ENCODE measurements at places on chromosomes 2 and 18.

DNA sequence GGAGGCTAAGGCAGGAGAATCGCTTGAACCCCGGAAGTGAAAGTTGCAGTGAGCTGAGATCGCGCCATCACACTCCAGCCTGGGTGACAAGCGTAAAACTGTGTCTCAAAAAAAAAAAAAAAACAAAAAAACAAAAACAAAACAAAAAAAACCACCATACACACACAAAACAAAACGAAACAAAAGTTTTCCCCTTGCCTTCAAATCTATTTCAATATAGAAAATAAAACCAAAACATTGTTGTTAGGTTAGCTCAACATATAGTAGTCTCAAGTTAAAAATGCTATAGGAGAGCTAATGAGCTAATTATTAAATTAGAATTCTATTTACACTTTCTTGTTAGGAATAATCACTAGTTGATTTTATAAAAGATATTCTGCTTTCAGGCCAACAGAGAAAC lies 43.3 kb downstream of the FBXO11 start:
- DNase-seq = no peak

GRCh38 chr2:67854798-67855197 lies 208.0 kb downstream of the C1D start:
- DNase-seq = no peak

DNA sequence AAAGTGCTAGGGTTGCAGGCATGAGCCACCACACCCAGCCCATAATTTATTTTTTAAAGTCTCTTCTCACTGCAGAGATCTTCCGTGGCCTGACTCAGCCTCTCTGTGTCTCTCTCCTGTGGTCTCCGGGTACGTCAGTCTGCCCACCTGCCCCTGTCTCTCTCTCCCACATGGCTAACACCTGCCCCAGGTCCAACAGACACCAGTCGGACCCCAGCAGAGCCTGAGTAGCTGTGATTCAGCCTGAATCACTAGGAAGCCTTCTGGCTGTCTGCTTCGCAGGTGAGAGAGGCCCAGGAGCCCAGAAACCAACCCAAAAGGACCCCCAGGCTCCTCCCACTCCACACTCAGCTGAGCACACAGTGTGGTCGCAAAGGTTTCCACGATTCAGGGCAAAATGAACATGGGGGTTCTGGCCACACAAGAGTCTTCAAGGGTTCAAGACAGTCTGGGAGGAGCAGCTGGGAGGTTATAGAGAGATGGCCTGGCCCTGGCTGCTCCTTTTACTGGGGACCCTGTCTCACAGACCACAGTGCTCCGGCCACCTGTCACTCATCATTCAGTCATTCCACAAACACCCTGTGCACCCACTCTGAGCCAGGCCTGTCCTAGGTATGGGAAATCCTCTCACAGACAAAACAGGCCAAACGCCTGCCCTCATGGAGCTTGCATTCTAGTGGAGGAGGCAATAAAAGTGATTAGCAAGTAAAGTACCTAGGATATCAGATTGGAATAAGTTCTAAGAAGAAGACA lies 8.6 kb downstream of the RUFY4 start:
- no peak for DNase-seq

- DNase-seq = no peak
Observed at GRCh38 chr2:218370410-218371063, 11.5 kb upstream of the SLC11A1 start.

DNA sequence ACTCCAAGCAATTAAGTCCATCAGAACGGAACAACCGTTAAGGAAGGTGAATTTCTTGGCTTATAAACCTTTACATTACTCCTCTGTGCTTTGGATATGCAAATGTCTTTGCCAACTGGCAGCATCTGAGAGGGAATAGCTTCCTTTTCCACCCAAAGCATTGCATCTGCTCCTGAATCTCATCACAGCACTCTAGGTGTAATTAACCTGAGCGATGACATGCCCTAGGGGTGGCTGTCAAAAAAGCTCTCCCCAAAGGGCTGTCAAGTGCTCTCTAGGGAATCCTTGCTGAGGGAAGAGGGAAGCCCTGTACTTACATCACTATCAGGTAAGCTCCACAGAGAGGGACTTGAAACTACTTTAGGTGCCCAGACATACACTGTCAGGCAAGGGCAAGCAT lies 5.5 kb upstream of the SMARCAL1 start:
- DNase-seq = no peak

DNA sequence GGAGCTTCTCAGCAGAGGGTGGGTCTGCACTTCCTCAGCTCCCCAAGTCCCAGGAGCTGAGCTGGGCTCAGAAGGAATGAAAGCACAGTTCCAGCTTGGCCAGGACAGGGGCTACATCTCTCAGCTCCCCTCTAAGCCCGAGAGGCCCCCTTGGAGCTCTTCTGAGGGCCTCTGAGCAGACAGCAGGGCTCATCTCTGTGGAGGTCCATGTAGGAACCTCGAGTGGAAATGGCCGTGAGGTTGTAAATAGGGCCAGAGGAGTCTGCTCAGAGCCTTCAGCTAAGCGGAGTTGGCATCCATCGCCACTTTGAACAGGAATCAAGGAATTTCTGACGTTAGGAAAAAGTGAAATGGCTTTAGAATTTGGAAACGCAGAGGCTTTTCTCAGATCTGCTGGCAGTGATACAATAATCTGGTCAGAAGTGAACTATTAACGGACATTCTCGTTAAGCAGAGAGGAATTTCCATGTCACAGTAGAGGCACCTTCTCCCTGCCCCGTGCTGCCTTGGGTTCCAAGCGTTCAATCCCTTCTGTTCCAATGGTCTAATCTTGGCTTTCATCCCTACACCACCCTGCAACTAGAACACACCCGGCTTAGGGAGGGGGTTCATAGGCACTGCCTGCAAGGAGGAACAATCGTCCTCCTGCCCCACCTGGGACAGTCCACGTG lies 213.9 kb downstream of the NDUFA10 start:
- no peak for DNase-seq

DNA sequence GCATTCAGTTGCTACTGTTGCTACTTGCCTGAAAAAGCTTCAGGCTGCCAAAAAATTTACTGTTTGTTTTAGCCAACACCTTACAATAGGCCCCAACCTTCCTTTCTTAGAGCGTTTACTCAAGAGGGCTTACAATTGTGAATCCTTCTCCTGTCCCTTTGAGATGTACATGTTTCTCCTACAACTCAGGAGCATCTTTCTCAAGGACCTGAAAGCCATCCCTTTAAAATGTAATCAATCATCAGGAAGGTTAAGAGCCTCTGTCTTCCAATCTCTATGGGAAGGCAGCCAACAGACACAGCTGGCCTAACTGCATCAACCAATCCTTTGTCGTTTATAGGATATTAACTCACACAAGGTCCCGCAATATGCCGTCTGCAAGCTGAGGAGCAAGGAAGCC lies 3.4 kb upstream of the IER3IP1 start:
- DNase-seq = no peak

- DNase-seq = no peak
Observed at GRCh38 chr2:2832657-2833056, 501.6 kb upstream of the MYT1L start.

DNA sequence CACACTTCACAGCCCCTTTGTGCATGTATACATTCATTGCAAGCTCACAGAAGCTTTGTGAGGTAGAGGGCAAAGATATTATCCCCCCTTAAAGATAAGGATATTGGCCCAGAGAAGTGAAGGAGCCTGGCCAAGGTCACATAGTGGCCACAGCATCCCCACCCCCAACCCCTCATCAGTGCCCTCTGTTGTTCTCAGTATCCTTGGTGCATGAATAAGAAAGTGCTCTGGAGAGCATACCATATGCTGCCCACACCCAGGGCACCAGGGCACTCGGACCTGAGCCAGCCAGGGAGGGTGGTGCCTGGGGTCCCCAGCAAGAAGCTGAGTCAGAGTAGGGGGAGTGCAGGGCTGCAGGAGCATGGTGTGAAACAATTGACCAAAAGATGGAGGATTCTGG lies 3.3 kb downstream of the DYSF start:
- no peak for DNase-seq

- no peak for DNase-seq
Observed at GRCh38 chr2:78895022-78895421, 130.5 kb upstream of the REG3G start.

- DNase-seq = no peak
Observed at GRCh38 chr2:101300164-101300563, 8.3 kb downstream of the RNF149 start.

DNA sequence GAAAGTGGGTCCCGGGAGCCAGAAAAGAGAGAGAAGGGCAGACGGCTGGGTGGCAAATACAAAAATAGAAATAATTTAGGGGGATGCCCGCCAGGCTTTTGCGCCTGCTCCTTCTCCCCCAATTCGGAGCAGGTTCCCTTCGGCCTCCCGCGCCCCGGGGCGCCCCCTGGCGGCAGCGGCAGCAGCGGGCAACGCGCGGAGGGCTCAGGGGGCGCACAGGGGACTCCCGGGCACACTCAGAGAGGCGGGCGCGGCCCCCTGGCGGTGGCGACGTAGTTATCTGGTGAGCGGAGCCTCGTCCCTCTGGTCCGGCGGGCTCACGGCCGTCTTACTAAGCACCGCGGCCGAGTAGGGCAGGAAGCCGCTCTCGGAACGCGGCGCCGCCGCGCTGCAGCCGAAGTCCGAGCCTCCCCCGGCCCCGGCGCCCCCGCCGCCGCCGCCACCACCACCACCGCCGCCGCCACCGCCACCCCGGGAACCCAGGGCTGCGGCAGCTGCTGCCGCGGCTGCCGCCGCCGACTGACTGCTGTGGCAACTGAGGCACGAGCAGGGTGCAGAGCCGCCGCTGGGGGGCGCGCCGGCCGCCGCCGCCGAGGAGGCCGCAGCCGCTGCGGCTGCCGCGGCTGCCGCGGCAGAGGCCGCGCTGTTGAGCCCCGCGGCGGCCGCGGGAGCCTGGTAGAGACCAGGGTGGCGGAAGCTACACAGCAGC lies 3.8 kb downstream of the EVX2 start:
- no peak for DNase-seq

DNA sequence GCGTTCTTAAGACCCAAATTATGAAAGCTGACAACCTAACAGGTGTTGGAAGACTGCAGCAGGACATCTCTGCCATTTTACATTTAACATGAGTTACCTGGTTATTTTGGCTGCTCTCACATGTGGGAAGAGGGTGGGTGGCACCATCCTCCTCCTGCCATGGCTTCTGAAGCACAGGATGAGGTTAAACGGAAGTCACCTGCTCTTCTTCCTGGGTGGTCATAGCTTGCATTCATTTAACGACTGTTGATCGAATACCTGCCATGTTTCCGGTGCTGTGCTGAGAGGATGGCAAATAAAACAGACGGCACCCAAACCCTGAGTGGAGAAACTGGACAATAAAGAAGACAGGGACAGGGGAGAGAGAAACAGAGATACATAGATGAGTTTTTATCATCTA lies 118.0 kb downstream of the RHBDD1 start:
- DNase-seq = no peak

- DNase-seq = no peak
Observed at GRCh38 chr2:240623531-240624010, 1.7 kb upstream of the GPR35 start.

GRCh38 chr2:181165199-181165868 lies 184.9 kb downstream of the UBE2E3 start:
- DNase-seq = no peak

GRCh38 chr2:26088038-26088643 lies 54.3 kb downstream of the RAB10 start:
- no peak for DNase-seq

GRCh38 chr2:9807056-9807455 lies 36.2 kb upstream of the TAF1B start:
- DNase-seq = no peak

GRCh38 chr2:219567131-219567530 lies 4.2 kb downstream of the OBSL1 start:
- no peak for DNase-seq

GRCh38 chr2:71460595-71461303 lies 7.4 kb downstream of the DYSF start:
- DNase-seq = no peak

DNA sequence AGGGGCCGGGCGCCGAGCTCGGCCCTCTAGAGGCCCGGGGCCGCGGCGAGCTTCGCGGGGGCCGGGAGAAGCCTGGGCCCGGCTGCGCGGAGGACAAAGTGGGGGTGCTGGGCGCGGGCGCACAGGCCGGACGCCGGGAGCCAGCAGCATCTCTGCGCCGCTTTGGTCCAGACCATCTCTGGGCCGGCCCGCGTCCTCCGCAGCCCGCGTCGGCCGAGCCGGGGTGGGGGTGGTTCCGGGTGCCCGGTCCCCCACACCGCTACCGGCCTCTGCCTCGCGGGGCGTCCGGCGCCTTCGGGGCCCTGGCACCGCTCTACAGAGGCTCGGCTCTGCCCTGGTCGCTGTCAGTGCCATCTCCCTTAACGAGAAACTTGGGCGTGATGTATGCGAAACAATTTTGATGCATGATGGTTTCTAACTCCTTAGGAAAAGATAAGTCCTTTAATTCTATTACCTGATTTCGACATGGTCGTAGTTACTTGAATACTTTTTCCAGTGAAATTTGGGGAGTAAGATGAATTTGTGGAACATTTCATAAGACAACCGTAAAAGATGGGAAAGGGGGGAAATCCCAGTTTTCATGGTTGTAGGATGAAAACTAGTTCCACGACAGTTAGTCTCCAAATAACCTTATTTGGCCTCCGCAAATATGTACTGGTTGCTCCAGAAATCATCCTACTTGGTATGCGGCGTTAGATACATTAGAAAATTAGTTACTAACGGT lies 562 bp downstream of the TWSG1 start:
- no peak for DNase-seq

DNA sequence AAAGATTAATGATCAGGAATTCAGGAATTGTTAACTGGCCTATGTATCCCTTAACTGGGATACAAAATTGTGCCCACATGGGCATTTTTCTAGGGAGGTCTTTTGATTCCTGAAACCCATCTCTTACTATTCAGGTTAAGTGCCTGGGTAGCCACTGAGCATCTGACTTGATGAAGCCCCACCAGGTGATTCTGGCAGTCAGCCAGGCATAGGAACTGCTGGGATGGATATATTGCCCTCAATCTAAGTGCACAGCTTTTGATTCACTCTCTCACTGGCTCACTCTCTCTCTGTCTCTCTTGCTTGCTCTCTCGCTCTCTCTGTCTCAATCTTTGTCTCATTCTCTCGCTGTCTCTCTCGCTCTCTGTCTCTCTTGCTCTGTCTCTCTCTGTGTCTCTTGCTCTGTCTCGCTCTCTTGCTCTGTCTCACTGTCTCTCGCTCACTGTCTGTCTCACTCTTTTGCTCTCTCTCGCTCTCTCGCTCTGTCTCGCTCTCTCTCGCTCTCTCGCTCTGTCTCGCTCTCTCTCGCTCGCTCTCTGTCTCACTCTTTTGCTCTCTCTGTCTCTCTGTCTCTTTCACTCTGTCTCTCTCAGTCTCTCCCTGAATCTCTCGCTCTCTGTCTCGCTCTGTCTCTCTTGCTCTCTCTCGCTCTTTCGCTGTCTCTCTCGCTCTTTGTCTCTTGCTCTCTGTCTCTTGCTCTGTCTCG lies 22.3 kb downstream of the INPP1 start:
- no peak for DNase-seq

GRCh38 chr2:1650085-1650872 lies 94.0 kb downstream of the PXDN start:
- no peak for DNase-seq

- DNase-seq = no peak
Observed at GRCh38 chr2:64649626-64650025, 4.1 kb downstream of the SERTAD2 start.

DNA sequence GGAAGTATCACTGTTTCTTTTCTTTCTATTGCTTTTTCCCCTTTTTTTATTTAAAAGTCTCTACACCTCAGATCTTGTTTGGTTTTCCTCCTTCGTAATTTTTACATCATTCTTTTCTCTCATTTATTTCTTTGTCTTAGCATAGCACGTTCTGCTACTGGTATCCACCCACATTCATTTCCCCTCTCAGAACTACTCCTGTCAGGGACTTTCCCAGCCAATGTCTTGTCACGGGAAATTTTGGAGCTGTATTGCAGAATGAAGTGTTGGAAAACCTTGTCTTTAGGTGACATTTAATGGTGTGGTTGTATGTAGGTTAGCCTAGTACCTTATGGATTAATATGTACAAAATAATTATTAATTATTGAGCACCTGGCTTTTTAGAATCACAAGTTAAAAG lies 34.0 kb downstream of the TTLL4 start:
- no peak for DNase-seq

Measured in activated CD8-positive, alpha-beta memory T cell treated with anti-CD3 and anti-CD28 coated beads for 1 hour (primary cell).